ENCODE measurements at places on chromosomes 1 and 21. TPM values are rescaled to one million over a fixed set of nuclear protein-coding genes. Genes with fewer than 3 reads are reported as not detected.
A peak's percentile ranks its signal among the peaks of the same experiment; 100 is the strongest.

DNA sequence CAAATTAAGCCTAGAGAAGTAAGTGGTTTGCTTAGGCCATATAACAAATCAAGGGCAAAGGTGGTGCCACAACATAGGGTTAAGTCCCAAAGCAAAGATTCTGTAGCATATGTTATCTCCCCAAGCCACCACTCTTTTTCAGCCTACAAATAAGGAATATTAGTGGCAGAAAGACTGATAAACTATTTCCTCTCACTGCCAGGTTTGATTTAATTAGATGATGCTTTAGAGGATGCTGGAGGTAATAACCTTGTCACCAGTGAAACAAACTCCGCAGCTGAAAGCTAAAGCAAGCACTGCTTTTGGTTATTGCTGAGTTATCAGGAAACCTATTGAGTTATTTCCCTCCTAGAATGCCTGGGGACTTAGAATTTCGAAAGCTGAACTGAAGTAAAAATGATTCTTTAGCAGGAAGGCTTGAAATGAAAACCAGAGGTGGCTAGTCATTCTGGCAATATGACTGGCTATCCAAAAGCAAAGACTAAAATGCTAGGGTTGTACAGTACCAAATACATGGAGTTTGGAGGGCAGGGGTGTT, 145.2 kb downstream of the SYT2 start:
- no peak for DNase-seq

WNT3A gene
- total RNA-seq = not detected

GRCh38 chr21:38680401-38680800, 125.3 kb upstream of the ETS2 start:
- no peak for DNase-seq

- DNase-seq = peak; percentile 15
Observed at GRCh38 chr1:36511804-36512798, 29.4 kb upstream of the CSF3R start.

DNA sequence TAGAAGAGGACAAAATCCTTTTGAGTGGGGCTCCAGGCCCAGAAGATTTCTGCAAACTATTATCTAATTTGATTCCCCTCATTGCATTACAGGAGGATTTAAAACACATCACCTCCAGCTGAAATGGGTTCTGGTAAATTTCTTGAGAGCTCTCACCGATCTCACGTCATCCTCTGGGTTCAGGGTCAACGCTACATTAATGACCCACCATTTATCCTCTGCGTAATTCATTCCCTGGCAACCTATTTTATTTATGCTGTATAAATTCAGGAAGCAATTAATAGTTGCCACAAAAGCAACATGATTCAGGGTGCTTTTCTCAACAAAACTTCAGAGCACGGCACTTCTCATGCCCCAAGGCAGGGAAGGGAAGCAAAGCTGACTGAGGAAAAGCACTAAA, 38.9 kb downstream of the LMX1A start:
- DNase-seq = no peak

MYCL gene
- 2.1 TPM for total RNA-seq

ADAMTS5 gene
- not detected for total RNA-seq

DNA sequence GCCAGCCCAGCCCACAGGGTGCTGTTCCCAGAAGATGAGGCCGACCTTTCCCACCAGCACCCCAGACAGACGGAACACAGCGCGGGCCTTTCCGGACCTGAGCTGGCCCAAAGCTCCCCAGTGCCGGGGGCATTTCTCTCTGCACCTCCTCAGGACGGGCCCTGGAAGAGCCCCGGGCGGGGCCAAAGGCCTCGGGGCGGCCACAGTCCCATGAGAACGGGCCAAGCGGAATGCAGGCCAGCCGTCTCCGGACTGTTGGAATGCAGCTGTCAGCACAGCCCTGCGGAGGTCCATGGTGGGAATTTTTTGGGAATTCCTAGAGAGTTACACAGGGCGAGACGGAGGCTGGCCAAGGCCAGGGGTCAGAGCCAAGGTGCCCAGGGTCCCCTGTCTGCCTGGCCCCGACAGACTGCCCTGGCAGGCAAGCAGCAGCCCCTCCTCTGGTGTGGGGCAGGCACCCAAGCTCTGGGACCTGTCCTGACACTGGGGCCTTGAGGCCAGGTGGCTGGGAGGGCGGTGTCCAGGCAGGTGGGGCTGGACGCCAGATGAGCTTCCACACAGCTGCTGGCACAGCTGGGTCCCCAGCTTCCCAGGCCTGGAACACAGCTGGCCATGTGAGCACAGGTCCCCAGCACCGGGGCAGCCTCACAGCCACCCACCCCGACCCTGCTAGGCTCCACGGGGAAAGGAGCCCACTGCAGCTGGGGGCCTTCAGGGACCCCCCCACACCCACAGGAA, 63.0 kb downstream of the MEGF6 start:
- DNase-seq = no peak

All from A673 (cell line).